ENCODE measurements at places on chromosomes 6 and 20.

GRCh38 chr20:3633913-3634478 is 29.2 kb downstream of the GFRA4 start:
- no peak for DNase-seq

DNA sequence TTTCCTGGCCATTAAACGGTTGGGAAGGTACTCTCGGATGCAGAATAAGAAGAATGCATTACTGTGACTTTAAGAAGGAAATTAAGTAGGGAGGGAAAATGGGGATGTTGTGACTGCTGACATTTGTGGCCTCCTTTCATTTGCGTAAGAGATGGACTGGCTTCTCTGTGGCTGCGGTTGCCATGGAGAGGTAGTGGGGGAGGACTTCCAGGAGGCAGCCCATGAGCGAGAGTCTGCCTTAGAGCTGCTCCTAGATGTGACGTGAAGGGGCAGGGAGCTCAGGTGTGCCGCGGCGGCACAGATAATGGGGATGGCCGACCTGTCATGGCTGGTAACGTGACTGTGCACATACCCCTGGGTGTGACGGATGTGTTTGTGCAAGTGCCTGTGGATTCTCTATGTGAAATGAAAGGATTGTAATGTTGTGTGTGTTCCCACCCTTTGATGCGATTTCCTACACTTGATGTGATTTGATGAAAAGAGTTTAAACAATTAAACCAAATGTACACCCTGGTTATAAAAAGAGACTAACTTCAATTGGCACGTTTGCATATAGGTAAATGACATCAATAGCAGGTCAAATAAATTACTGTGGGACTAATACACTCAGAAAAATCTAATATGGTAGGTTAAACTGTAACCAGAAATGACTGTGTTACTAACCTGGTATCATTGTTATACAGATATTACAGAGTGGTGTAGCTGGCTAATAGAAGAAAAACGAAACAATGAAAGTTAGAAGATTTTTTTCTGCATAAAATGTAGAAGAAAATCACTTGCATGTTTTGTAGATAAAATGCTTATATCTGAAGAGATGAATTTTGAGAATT is 48.9 kb downstream of the HIVEP1 start:
- DNase-seq: peak; percentile 46

- DNase-seq: no peak
Measured at GRCh38 chr20:16514140-16514539, 59.1 kb downstream of the KIF16B start.

DNA sequence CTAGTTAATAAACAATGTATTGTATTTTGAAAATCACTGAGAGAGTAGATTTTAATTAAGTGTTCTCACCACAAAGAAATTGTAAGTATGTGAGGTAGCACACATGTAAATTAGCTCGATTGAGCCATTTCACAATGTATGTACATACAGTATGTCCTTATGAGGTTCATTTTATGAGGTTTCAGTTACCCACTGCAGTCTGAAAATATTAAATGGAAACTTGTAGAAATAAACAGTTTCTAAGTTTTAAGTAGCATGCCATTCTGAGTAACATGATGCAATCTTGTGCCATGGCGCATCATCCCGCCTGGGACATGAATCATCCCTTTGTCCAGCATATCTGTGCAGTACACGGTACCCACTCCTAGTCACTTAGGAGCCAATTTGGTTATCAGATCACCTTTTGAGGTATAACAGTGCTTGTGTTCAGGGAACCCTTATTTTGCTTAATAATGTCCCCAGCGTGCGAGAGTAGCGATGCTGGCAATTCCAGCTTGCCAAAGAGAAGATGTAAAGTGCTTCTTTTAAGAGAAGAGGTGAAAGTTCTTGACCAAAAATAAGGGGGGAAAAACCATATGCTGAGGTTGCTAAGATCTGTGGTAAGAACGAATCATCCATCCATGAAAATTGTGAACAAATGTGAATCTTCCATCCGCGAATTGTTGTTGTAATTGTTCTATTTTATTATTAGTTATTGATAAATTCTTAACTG is 64.7 kb downstream of the KCNS1 start:
- DNase-seq: no peak

DNA sequence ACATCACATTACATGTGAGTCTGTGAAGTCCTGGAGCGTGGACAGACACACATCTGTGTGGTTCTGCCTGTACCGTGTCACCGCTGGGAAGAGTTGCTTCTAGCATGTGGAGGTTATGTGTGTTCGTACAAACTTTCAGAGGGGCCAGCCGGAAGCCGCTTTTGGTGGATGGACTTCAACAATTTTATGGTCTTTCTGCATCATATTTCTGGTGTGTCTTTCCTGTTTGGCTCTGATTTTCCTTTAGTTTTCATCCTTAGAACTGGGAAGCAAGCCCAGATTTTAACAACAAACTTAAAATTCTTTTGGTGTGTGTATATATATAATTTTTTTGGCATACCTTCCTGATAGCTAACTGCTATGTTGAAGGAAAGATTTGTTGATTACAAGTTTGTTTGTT is 71.2 kb downstream of the TIAM2 start:
- DNase-seq: no peak

- no peak for DNase-seq
Measured at GRCh38 chr6:24566020-24566767, 71.4 kb downstream of the ALDH5A1 start.

DNA sequence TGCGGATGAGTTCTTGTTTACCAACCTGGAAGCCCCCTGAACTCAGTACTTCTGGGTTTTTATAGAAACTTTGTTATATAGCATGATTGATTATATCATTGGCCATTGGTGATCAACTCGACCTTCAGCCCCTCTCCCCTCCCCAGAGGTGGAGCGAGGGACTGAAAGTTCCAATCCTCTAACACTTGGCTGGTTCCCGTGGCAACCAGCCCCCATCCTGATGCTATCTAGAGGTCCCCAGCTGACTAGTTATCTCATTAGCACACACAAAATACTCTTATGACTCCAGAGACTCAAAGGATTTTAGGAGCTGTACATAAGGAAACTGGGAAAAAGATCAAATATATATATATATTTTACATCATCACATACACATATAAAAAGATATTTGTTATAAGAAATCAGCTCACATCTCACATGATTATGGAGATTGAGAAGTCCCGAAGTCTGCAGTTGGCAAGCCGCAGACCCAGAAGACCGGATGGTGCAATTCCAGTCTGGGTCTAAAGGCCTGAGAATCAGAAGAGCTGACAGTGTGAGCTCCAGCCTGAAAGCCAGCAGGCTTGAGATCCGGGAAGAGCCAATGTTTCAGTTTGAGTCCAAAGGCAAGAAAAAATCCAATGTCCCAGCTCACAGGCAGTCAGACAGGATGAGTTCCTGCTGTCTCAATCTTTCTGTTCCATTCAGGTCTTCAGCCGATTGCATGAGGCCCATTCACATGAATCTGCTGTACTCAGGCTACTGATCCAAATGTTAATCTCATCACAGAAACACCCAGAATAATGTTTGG is 179.3 kb upstream of the DTNBP1 start:
- DNase-seq: no peak

DNA sequence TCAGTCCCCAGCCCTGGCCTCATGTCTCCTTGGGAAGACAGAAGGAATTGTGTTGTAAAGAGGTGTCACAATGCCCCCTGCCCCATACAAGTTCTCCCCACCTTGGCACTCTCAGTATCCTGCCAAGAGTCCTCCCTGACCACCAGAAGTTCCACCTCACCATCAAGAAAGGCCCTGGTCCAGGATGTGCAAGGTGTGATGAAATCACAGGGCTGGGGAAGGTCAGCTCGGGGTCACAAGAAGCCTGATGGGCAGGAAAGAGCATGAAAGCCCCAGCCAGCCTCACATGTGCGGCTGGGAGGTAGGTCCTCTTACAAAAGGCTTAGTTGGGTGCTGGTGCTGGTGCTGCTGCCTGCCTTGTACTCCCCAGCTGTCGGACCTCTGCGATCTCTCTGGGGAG is 12.9 kb upstream of the C6orf132 start:
- no peak for DNase-seq
